ENCODE measurements at places on chromosomes 13 and 19.
A peak's percentile ranks its signal among the peaks of the same experiment; 100 is the strongest.

GRCh38 chr19:8608941-8609278 lies 1.6 kb downstream of the ADAMTS10 start:
- no peak for DNase-seq

GRCh38 chr13:24925318-24926231 lies 161.6 kb downstream of the RNF17 start:
- DNase-seq, result no peak

DNA sequence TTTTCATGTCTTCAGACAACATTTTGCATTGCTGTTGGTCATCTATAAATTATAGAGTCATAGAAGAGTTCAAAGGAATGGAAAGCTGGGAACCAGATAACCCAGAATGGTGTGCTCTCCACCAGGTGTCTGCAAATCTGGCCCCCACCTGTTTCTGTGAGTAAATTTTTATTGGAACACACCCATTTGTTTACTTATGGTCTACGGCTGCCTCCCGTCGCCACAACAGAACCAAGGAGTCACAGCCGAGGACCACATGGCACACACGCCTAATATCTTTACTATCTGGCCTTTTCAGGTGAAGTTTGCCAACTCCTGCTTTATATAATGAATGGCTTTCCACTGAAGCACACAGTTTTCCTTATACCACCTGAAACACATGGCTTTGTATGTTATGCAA lies 58.2 kb downstream of the EFNB2 start:
- no peak for DNase-seq

GRCh38 chr13:36685927-36686326 lies 12.1 kb downstream of the SERTM1 start:
- peak; percentile 17 for DNase-seq

GRCh38 chr13:36801035-36801434 lies 18.0 kb upstream of the RFXAP start:
- no peak for DNase-seq

GRCh38 chr19:49507803-49508494 lies 4.5 kb upstream of the FCGRT start:
- no peak for DNase-seq

- no peak for DNase-seq
These were observed 34.4 kb upstream of the GATAD2A start for GRCh38 chr19:19371059-19371458.

Data from OCI-M1 (cell line).